PC-3 (cell line): ENCODE measurements at places on chromosomes 1 and 21. TPM values are rescaled to one million over a fixed set of nuclear protein-coding genes. Genes with fewer than 3 reads are reported as not detected.

KIRREL1 gene
- 49.8 and 57.1 TPM in 2 replicates for total RNA-seq

LRRC53 gene
- total RNA-seq: not detected in 2 replicates

- DNase-seq: no peak
Measured at GRCh38 chr1:197808880-197809279, 33.6 kb upstream of the DENND1B start.

OR10K2 gene
- total RNA-seq: not detected in 2 replicates

DNA sequence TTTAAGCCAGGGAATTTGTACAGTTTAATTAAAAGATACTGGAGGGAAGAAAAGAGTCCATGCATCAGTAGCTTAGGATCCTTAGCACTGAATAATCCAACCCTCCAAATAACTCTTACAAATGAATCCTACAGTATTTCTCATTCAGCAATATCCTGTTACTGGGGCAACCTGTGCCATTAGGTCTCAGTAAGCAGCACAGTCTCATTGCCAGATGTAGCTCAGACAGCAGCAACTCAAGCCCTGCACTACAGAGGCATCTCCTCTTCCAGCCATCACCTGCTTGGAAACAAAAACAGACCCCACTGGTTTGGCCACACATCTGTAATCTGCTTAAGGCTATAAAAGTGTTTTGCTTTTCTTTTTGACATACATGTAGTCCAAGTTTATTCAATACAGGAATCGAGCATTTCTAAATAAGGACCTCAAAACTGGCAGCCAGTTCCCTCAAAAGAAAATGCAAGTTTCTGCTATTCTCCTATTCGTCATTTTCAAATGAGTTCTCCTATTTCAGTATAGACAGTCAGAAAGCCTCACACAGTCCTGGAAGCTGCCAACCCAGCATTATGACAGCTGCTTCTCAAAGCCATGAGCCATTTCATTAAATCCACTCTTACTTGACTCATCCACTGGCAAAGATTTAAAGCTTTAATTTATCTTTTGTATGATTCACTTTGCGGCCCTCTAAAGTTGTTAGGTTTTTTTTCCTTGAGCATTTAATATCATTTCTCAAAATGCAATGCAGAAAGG, 129.0 kb downstream of the APP start:
- peak; percentile 87 for DNase-seq

TMEM82 gene
- not detected in 2 replicates for total RNA-seq

LCE1D gene
- not detected in 2 replicates for total RNA-seq

RGS1 gene
- total RNA-seq: not detected in 2 replicates

DNA sequence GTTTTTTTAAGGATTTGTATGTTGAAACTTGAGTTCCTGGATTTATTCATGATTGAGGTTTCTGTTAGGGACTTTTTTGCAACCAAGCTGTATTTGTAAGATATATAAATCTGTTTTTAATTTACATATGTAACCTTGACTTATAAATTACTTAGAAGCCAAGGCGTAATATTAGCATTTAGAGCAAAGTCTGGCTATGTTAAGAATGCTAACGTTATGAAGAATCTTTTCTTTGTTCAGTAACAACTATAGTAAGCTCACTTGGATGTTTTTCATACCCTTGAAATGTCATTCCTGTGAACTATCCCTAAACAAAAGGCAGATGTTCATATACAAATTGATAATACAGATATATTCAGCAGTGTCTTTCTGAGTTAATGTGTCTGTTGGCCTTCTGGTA, 155.3 kb downstream of the MAGI3 start:
- DNase-seq: no peak

GRCh38 chr1:30679201-30679975, 44.0 kb downstream of the MATN1 start:
- DNase-seq: no peak

MPL gene
- 0.35 TPM in 1 of 2 replicates, not detected in the other for total RNA-seq

DNA sequence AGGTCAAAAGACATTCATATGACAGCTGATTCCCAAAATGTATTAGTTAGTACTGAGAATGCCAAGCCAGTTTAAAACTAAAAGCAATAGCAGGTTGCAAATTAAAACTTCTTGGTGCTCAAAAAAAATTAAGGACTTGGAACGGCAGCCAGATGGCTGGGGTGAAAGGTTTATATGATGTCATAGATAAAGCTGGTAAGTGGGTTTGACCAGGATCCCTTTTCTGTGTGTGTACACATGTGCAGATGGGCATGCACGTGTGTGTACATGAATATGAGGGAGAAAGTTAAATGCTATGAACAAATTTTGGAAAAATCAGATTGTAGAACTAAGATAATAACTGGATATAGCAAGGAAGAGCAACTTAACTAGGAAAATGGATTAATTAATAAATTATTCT, 39.1 kb upstream of the DPH5 start:
- DNase-seq: no peak

FCRL1 gene
- total RNA-seq: not detected in 2 replicates

ARHGEF19 gene
- total RNA-seq: 13.8 and 28.1 TPM in 2 replicates

DNA sequence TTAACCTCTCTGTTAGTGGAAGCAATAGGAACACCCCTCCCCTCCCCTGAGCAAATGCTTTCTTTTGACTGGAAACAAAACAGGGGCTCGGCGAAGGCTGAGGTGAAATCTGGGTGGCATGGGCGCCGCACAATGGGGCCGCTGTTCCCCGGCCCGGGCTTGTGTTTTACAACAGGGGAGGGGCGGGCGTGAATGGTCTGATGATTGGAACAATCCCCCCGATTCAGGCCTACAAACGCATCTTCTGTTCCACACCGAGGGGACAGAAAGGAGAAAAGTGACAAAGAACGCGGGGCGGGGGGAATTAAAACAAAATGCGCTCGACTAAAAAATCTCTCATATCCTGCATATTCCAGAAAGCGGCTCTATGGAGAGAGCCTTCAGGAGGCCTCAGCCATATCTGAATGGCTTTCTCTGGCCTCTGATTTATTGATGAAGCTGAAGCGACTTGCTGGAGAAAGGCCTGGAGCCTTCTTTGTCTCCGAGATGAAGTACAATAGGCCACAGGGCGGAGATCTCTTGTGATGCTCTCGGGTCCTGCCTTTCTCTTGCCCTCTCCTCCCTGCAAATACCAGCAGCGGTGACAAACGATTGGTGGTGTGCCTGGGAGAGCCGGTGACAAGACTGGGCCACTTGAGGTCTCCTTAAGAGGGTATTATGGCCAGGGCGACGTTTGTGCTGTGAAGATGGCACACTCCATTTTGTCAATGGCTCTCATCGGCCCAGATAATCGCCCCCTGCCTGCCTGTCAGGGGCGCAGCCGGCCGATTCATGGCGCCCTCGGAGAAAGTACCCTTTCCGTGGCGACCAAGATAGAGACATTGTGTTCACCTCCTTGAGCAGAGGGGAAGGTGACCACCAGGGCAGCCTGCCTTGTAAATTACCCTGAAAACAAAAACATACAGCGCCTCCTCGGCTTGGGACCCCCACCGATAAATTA, 47.1 kb upstream of the OLIG2 start:
- DNase-seq: no peak

CADM3 gene
- total RNA-seq: not detected in 2 replicates

HEATR1 gene
- total RNA-seq: 27.6 TPM in 2 replicates

TDRD5 gene
- total RNA-seq: not detected in 2 replicates

DNA sequence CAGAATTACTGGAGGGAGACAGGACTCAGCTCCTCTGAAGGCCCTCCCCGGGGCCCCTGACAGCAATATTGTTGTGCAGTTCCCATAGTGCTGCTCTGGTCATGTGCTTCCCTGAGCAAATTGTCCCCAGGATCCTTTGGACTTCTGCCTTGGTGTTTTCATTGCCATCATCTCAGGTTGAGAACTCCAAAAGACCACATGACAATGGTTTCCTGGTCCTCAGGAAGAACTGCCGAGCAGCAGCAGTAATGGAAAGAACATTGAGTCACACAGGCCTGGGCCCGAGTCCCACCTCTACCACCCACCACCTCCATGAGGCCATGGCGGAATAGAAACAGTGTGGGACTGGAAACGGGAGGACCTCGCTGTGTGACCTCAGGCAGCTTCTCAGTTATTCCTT, 6.3 kb upstream of the CTTNBP2NL start:
- no peak for DNase-seq

- no peak for DNase-seq
Measured at GRCh38 chr1:197093226-197093885, 26.3 kb upstream of the F13B start.

DNA sequence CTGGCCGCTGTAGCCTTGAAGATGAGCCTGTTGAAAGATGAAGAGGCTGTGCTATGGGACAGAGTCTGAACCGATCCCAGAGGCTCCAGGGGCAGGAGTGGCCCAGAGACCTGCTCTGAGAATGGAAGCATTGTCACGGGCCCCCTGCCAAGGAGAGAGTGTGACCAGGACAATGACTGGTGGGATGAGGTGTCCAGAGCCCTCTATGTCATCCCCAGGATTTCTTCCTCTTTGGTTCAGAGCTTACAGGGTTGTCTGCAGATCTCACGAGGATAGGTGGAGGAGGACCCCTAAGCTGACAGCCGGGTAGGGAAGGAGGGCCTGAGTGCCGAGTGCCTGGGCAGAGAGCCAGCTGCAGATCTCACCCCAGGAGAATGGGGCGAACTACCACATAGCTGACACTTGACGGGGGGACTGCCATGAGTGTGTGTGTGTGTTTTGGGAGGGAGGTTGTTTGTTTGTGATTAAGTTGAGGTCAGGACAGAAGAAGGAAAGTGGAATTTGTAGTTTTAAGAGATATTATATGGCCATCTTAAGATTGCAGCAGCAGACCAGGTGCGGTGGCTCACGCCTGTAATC, 25.4 kb downstream of the PIK3CD start:
- no peak for DNase-seq

FOXD2 gene
- 0.80 and 0.86 TPM in 2 replicates for total RNA-seq

DNA sequence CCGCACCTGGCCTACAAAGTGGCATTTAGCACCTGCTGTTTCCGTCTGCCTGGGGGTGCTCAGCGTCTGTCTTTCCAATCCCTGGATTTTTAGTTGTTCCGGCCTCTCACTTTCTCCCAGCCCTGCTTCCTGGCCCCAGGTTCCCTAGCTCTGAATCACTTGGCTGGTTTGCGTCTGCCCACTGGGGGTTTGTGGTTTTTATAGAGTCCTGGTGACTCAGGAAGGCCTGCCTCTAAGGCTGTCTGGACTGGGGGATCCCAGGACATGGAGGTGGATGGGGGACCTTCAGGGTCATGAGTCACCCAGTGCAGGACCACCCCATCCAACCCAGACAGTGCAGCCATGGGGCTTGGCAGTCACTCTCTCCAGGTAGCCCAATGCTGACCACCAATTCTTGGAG, 53.5 kb downstream of the MRPL37 start:
- DNase-seq: peak; percentile 92

DNA sequence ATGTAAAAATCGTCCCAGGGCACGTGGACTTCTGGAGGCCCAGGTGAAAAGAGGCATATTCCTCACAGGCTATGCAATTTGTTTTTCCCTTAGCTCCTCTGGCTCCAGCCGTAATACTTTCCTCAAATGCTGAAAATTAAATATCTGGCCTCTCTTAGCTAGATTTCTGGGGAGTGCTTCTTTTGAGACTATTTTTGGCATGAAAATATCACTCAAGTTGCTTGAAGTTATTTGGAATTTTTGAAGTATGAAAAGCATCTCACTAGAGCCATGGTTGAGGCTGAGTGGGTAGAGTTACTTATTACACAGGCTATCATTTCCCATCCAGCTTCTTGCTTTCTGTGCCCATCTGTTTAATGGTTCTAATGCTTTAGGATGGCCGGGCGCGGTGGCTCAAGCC, 59.7 kb downstream of the MYOM3 start:
- DNase-seq: no peak

DNA sequence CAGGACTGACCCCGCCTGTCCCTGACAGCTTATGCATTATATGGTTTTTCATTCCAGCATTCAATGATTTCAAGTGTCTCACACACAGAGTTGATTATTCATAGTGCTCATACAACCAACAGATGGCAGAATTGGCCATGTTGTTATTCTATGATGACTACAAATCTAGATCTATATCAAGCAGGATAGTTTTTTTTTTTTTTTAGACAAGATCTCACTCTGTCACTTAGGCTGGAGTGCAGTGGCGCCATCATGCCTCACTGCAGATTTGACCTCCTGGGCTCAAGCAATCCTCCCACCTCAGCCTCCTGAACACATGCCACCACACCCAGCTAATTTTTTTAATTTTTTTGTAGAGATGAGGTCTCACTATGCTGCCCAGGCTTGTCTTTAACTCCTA, 40.1 kb upstream of the LRRC8D start:
- peak; percentile 76 for DNase-seq

DNA sequence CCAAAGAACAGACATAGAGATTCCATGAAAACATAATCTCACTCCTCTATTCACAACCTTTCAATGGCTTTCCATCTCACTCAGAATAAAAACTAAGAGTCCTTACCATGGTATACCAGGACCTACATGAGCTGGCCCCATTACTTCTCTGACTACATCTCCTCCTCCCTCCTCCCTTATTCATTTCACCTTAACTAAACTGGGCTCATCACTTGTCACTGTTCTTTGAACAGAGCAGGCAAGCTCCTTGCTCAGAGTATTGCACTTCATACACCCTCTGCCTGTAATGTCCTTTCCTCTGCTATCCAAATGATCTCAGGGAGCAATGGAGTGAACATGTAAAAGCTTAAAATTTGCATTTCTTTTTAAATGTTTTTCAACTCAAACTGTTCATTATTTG, 142.0 kb downstream of the MRPL39 start:
- DNase-seq: no peak

OR2T33 gene
- total RNA-seq: 0.18 TPM in 1 of 2 replicates, not detected in the other

- peak; percentile 1 for DNase-seq
Measured at GRCh38 chr1:80417671-80418070, 1383.1 kb upstream of the ADGRL2 start.

DNA sequence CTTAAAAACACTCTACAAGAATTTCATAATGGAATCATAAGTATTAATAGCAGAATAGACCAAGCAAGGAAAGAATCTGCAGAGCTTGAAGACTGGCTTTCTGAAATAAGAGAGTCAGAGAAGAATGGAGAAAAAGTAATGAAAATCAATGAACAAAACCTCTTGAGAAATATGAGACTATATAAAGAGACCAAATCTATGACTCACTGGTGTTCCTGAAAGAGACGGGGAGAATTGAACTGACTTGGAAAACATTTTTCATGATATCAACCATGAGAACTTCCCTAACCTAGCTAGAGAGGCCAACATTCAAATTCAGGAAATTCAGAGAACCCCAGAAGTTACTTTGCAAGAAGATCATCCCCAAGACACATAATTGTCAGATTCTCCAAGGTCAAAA, 85.6 kb downstream of the GDAP2 start:
- DNase-seq: peak; percentile 52

- DNase-seq: no peak
Measured at GRCh38 chr1:198151688-198152087, 5.1 kb upstream of the NEK7 start.

DNA sequence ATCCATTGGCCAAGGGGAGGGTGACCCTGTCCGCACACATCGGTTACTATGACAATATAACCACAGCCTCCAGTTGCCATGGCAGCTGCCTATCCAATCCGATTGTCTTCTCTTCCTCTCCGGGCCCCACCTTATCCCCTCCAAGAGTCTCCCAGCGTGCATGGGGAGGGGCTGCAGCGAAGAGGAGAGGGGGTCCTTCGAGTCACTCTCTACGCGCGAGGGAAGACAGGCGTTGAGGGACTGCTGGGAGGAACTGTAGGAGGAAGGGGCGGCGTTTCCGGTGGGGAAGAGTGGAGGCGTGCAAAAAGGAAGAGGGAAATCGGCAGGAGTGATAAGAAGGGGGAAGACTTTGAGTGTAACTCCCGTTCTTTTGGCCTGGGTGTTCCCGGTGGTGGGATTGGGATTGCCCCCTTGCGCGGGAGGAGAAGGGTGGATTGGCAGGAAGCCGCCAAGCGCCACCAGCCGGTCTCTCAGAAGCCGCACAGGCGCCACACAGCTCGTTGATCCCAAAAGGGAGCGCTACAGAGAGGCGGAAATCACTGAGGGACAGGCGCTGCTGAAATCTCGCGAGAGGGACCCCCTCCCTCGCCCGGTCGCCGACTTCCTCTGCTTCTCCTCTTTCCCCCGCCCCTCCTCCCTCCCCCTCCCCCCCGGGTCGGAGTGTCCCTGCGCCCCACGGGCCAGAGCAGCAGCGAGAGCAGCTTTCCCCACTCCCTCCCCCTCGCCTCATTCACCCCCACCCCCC, 384 bp upstream of the SMG7 start:
- peak; percentile 85 for DNase-seq
